ENCODE measurements at places on chromosomes 12 and 14.
A peak's percentile ranks its signal among the peaks of the same experiment; 100 is the strongest.

- no peak for DNase-seq
These were observed 48.3 kb downstream of the NFKBIA start for GRCh38 chr14:35355981-35356841.

GRCh38 chr12:125742413-125742812 is 677.2 kb downstream of the AACS start:
- DNase-seq, result peak; percentile 42

DNA sequence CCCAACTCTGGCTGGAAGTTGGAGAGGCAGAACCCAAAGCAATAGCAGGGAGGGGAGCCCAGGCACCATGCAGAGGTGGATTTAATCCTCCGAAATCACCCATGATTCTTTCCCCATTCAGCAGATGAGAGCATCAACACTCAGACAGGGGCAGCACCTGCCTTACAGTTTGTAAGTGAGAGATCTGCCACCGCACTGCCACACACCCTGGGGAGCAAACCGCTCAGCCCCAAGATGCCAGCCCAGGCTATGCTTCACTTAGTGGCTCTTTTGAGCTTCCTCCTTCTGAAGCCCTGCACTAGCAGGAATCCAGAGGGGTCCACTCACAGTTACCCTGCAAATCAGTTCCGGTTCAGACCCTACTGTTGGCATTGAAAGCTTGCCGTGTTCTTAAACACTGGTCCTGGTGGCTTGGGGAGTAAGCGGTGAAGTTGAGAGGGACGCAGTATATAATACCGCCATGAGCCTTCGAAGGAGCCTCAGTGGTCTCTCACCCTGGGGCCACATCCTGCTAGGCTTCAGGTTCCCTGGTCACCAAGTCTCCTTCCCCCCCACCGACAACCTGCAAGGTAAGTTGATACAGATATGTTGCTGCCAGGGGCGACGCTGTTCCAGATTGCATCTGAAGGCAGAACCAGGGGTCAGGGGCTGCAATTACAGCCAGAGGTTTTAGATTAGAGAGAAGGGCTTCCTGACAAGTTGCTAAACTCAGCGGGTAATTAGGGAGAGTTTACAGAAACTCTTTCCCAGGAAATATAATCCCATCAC is 72.0 kb upstream of the CCND2 start:
- no peak for DNase-seq

DNA sequence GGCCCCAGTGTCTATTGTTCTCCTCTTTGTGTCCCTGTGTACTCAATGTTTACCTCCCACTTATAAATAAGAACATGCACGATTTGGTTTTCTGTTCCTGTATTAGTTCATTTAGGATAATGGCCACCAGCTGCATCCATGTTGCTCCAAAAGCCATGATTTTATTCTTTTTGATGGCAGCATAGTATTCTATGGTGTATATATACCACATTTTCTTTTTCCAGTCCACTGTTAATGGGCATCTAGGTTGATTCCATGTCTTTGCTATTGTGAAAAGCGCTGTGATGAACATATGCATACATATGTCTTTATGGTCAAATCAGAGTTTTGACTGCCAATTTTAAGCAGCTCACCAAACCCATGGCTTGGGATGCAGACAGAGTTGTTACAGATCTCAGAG is 17.2 kb upstream of the ANP32D start:
- no peak for DNase-seq

DNA sequence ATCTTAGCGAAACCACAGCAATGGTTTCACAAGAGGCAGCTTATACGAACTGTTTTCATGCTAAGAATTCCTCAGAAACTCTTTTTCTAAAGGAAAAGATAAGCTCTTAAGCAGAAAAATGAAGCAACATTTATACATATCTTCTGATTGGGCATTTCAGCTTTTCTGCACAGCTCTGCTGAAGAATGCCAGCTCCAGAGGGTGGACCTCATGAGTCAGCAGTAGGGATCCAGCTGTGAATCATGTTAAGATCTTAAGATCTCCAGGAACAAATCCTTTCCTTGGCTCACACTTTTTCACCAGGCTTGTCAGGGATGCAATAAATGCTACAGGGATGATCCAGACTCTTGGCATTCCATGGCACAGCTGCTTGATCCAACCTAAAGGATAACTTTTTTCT is 477.1 kb upstream of the CCDC196 start:
- DNase-seq, result no peak

DNA sequence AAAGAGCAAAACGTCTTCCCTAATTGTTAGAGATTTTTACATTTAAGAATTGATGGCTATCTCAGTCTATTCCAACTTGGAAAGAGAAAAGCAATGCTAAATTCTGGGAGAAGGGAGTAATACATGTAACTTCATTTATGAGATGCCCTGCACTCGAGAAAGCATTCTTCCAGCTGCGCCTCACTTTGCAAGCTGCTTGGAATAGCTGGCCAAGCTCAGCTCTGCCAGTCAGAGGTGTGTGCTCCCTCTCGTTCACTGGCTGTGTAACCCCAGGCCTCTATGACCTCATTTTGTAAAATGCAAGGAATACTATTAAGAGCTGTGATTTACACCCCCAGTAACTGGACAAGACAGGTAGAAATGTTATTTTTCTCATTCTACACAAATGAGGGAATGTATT is 79.1 kb downstream of the OTX2 start:
- DNase-seq, result no peak

- DNase-seq, result no peak
These were observed 89.8 kb downstream of the WSCD2 start for GRCh38 chr12:108218921-108219320.

GRCh38 chr12:64390275-64390851 is at the start of gene C12orf56:
C12orf56 (minus strand) TSS chr12:64390758; CDS start chr12:64390565, 193 bp downstream.
- no peak for DNase-seq

DNA sequence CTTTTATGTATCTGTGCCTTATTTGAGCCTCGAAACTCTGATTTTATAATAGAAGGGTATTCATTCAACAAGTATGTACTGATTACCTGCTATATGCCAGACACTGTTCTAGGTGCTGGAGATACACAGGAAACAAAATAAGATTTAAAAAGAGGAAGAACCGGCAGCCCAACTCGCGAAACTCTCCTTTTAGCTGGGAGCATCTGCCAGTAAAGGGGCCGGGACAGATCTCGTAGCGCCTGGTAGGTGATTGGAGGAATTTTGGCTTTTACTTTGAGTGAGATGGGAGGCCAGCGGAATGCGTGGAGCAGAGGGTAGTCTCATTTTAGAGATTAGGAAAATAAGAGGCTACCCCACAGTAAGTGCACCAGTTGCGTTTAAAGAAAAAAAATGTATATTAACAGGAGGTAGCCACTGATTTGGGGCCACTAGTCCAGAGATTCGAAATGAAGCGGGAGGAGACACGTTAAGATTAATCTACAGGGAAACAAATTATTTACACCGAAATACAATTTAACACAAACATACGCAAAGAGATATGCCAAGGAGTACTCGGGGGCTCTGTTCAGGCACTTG is 520 bp upstream of the MON2 start:
- DNase-seq, result peak; percentile 4

- DNase-seq, result no peak
These were observed 182.7 kb upstream of the SFSWAP start for GRCh38 chr12:131528144-131528543.

DNA sequence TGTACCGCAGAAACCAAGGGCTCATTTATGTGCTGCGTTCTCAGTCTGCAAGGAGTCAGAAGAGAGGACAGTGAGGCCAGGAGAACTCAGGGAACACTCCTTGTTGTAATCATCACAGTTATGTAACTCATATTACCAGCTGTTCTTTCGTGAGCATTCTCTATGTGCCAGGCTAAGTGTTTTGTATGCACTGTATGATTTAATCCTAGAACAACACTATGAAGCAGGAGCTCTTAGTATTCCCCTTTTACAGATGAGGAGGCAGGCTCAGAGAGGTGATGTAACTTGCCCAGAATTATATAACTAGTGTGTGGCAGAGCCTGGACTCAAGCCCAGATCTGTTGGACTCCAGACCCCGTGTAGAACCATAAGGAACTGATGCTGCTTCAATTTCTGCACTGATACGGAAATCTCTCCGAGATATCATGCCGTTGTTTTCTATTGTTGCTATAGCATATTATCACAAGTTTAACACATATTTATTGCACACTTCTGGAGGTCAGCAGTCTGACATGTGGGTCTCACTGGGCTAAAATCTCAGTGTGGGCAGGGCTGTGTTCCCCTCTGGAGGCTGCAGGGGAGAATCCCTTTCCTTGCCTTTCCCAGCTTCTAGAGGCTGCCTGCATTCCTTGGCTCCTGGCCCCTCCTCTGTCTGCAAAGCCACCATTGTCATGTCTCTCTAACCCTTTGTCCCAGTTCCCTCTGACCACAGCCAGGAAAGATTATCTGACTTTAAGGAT is 16.3 kb upstream of the CD9 start:
- no peak for DNase-seq

DNA sequence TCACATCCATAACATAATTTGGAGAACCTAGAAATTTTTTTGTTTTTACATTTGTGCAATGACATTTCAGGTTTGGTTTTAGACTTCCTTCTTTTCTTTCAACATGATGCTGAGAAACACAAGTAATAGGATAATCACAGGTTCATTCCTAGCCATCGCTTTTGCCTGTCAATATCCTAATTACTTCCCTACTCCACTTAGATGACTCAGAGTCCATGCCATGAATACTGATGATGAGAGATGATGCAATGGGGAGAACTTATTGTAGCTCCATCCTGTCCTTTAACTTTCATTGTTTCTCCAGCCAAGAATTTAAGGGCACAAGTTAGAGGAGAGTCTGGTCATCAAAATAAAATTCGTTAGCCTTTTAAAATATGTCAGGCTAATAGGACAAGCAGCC is 101.3 kb downstream of the PTPRO start:
- DNase-seq, result no peak

DNA sequence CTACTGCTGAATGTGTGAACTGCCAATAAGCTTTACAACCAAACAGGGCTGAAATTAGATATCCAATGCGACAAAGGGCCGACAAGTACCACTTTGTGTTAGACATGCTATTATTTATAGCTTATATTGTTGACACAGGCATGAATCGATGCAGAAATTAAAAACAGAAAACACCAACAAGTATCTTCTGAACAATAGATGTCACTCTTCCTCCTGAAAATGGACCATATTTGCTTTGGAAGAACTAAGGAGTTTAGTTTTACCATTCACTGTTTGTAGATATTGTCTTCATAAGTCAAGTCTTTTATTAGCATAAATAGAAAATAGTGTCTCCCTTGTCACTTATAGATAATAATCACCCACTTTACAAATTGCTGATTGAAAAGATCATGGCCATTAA is 86.5 kb downstream of the LRIG3 start:
- no peak for DNase-seq

DNA sequence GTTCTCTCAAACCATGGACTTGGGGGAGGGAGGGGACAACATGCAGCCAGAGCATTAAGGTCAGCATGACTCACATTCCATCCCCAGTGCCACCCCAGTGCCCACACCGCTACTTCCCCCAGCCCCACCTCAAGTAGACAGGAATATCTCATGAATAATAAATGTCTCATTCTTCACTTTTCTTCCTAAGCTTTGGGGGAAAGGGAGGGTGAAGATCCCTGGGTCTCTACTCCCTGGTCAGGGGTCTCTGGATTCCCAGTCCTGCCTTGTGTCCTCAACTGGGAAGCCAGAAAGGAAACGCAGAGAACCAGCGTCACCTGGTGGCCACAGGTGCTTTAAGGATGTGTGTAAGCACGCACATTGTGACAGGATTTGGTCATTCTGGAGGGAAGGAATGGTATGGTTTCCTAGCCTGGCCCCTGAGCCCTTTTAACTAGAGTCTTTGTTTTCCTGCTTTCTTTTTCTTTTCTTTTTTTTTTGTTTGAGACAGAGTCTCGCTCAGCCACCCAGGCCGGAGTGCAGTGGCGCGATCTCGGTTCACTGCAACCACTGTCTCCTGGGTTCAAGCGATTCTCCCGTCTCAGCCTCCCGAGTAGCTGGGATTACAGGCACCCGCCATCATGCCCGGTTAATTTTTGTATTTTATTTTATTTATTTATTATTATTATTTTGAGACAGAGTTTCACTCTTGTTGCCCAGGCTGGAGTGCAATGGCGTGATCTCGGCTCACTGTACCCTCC is 3.4 kb downstream of the GPR84 start:
- DNase-seq, result peak; percentile 48

DNA sequence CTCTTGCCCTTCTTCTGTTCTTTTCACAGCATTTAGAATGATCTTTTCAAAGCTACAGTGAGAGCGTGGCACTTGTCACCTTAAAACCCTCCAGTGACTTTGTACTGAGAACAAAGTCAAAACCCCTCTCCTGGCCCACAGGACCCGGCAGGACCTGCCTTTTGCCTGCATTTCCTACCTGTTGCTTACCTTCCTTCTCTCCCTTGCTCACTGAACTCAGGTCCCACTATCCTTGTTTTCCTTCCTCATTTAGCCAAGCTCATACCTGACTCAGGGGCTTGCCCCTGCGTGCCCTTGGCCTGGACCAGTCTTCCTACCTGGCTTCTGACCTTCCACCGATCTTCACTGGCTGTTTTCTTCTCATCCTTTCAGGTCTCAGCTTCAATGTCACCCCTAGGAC is 112.3 kb upstream of the PRMT8 start:
- no peak for DNase-seq

- no peak for DNase-seq
These were observed 1.1 kb downstream of the SAV1 start for GRCh38 chr14:50666772-50667683.

GRCh38 chr14:71103662-71104484 is 196.6 kb downstream of the PCNX1 start:
- DNase-seq, result no peak

- DNase-seq, result no peak
These were observed 837 bp downstream of the COL2A1 start for GRCh38 chr12:48003226-48004052.

DNA sequence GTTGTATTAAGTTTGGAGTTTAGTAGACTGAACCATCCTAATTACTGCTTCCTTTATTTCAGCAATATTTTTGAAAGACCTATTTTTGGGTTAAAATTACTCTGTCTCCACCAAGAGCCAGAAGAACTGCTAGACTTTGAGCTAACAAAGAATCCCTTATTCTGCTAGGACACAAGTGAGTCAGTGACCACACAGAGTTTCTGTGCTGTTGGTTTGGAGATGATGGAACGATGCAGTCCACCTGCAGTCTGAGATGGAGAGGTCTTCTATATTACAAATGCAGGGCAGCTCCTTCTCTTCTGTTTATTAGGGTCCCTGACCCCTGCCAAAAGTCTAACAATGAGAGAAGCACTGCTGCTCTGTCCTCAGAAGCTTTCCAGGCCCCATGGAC is 6.7 kb upstream of the STXBP6 start:
- no peak for DNase-seq

GRCh38 chr12:51421266-51421884 is 3.3 kb upstream of the SLC4A8 start:
- DNase-seq, result peak; percentile 61

- DNase-seq, result no peak
These were observed 63.2 kb downstream of the NAV3 start for GRCh38 chr12:77893918-77894317.

GRCh38 chr14:62428429-62429203 is 616.6 kb downstream of the KCNH5 start:
- no peak for DNase-seq
